ENCODE measurements at places on chromosomes 2 and 18.

DNA sequence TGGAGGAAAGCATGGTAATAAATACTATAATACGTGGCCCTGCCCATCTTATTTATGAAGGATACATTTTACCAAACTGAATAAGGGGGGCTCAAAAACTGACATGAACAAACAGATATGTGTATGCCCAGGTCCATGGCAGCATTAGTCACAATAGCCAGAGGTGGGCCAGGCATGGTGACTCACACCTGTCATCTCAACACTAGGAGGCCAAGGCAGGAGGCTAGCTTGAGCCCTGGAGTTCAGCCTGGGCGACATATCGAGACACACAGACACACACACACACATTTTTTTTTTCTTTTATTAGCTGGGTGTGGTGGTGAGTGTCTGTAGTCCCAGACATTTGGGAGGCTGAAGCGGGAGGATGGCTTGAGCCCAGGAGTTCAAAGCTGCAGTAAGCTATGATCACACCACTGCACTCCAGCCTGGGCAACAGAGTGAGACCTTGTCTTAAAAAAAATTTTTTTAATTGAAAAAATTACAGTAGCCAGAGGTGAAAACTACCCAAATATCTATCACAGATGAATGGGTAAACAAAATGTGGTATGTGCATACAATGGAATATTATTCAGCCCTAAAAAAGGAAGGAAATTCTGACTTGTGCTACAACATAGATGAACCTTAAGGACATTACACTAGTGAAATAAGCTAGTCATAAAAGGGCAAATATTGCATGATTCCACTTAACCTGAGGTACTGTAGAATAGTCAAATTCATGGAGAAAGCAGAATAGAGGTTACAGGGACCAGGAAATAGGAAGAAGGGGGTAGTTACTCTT, 8.0 kb downstream of the ATP8B1 start:
- DNase-seq, result no peak

DNA sequence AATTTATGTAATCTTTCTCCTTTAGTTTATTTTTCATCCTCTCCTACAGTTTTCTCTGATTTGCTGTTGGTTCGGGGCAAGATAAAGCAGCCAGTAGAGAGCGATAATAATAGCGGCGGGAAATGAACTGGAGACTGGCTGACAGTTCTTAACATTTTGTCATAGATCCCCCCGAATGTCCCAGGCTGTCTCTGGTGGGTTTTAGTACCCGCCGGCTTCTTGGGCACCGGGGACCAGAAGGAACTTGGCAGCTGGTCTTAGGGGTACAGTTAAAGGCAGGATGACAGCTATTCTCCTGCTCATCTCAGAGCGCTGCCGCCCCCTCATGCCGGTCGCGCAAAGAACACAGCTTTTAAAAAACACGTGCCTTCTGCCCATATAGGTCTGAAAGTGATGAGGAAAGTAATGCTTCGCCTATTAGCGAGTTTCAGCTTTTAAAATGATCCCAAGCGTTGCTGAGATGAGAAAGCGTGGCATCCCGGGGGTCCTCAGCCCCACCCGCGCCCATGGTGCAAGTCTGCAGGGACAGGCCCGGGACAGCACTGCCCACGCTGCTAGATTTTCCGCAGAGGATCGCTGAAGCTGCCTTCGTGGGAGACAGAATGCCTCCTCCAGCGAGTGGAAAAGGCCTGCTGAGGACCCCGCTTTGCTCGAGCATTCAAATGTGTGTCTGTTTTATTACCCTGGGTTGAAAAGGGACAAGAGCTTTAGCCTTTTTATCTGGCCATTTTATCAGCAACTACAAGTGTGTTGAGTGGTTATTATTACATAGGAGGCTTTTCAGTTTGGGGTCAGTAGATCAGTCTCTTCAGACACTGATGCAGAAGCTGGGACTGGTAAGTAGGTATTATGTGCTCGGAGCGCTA, 3.8 kb downstream of the ONECUT2 start:
- no peak for DNase-seq

- DNase-seq, result no peak
Observed at GRCh38 chr2:40299781-40300180, 152.1 kb downstream of the SLC8A1 start.

DNA sequence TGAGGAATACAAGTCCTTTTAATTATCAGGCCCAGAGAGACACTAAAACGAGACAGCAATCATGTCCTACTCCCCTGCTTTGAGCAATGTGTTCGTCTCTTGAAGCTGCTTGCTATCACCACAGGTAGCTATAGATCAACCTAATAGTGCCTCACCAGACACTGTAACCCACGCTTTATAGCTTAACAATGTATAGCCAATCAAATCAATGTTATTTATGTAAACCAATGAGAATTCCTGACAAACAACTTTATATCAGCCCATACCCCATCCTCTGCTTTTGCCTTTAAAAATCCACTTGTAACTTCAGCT, 26.1 kb downstream of the TMEM247 start:
- no peak for DNase-seq

- no peak for DNase-seq
Observed at GRCh38 chr2:189181706-189182105, 2.1 kb upstream of the COL5A2 start.

DNA sequence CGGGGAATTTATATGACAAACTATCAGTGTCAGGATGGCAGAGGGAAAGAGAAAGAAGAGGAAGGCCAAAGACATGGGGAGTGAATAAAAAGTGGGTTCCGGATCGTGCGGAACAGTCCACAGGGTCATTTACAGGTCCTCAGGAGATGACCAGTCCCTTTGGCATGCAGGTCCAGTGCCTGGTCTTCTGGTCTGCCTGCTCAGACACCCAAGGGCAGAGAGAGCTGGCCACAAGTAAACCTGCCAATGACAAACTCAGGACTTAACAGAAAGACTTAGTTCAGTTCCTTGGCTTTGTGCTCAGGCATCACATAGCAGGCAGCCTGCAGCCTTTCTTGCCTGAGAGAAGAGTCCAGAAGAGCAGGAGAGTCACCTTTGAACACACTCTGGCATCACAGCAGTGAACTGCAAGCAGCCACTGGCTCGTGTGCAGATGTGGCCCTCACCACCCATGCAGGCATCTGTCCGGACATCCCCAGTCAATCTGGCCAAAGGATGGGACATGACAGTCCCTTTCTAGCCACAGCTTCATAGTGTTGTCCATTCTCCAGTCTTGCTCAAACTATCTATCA, 14.0 kb downstream of the TMEM127 start:
- peak; percentile 80 for DNase-seq

- no peak for DNase-seq
Observed at GRCh38 chr2:101967826-101968513, 23.8 kb upstream of the IL1R2 start.

DNA sequence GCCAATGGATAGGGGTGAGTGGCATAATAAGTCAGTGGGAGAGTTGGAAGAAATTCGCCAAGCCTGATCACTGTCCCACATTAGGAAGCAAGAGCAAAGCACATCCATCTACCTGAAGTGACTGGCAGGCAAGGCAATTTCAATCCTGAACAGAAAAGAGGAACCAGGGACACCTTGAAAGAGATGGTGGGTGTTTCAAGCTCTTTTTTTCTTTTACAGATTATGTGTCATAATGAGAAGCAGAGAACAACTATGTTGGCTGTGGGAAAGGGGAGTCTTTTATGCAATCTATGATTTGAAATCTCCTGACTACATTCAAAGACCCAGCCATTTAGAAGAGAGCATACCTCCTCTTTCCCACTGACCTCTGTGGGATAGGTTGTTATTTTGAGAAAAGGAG, 63.5 kb downstream of the TGIF1 start:
- DNase-seq, result no peak

- DNase-seq, result no peak
Observed at GRCh38 chr2:119177838-119178190, 19.3 kb upstream of the C1QL2 start.

GRCh38 chr2:105689484-105689883, 55.2 kb upstream of the NCK2 start:
- DNase-seq, result no peak

DNA sequence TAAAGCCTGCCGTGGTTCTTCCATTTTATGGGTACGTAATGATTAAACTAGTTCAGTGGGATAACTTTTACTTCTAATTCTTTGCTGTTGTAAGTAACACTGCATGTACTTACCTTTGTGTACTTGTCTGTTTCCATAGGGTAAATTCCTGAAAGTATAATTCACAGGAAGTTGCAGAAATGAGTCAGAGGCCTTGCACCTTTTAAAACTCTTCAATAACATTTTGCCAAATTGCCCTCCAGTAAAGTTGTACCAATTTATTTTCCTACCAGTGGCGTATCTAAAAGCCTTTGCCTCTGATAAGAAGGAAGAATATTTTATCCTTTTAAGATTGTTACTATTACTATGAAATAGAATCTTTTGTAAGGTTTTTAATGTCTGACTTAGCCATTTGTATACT, 65.1 kb downstream of the CAB39 start:
- no peak for DNase-seq

GRCh38 chr2:98731041-98731893, at the start of gene MGAT4A:
TSS of gene MGAT4A (minus strand) at chr2:98731132. CDS start at chr2:98726332, 4,800 bp downstream.
- DNase-seq, result peak; percentile 88

- DNase-seq, result peak; percentile 30
Observed at GRCh38 chr2:26088038-26088643, 54.3 kb downstream of the RAB10 start.

DNA sequence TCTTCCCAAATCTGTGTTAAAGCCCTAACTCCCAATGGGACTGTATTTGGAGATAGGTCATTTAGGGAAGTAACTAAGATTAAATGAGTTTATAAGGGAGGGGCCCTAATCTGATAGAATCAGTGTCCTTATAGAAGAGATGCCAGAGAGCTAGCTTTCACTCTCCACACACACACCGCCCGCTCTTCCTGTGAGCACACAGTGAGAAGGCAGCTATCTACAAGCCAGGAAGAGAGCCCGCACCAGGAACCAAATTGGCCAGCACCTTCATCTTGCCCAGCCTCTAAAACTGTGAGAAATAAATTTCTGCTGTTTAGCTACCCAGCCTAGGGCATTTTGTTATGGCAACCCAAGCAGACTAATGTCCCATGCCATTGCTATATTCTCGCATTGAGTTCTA, 125.2 kb downstream of the RTN4 start:
- DNase-seq, result no peak

DNA sequence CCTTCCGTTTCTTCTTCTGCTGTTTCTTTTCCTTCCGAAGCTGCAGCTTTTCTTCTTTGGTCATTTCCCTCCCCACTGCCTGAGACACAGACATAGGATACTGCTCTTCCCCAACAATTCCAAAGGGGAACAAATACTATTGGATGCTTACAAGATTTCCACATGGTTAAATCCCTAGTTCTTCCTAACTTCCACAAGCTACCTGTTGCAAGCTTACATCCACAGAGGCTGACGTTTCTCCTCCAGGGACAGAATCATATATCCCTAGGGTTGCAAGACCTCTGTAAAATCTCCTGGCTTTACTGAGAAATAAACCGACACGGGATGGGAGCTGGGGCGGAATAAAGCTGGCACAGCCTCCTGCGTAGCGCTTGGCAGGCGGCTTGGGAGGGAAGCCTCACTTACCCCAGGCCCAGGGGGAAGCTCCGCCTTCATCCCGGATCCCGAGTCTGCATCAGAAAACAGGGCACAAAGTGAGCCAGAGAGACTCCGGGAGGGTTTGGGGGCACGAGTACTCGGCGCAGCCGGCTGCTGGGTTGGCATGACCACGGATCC, 590 bp downstream of the EIF2B4 start:
- DNase-seq, result peak; percentile 45

- DNase-seq, result no peak
Observed at GRCh38 chr2:112915300-112916144, 4.6 kb downstream of the IL37 start.

DNA sequence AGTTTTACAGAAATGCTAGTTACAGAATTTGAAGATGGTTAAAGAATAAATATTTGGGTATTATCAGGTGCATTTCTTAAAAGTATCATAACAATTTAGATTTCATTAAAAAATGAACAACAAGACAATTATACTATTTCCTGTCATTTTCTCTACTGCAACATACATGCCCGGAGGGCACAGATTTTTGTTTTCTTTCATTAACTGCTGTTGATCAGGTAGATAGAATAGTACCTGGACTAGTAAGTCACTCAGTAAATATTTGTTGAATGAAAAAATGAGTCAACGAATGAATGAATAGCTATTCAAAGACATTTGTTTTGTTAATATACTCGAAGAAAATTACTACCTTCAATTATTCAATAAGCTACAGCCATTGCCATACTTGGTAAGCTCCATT, 531.2 kb upstream of the VRK2 start:
- no peak for DNase-seq

GRCh38 chr2:78077633-78078032, 555.5 kb upstream of the LRRTM4 start:
- no peak for DNase-seq

GRCh38 chr2:200431996-200432705, 77.7 kb downstream of the KCTD18 start:
- DNase-seq, result peak; percentile 59

GRCh38 chr2:71844967-71845366, 302.7 kb downstream of the CYP26B1 start:
- no peak for DNase-seq

DNA sequence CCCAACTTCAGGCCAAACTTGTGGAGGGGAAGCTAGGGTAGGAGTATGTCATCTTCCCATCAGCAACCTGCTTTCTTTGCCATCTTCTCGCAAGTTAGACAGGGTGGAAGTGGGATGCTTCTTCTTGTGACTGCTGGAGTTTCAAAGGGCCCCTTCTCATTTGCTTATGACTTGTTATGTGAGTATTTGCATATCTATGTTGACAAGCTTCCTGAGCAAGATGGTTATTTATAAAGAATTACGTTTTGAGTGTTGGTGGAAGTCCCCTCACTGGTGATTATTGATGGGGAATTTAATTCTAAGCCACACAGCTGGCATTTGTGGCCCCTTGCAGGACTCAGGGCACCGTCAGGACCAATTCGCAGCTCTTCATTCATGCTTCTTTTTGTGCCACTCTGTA, 791.0 kb downstream of the LRRTM4 start:
- DNase-seq, result no peak

- no peak for DNase-seq
Observed at GRCh38 chr18:29596959-29597358, 1420.0 kb upstream of the CDH2 start.

DNA sequence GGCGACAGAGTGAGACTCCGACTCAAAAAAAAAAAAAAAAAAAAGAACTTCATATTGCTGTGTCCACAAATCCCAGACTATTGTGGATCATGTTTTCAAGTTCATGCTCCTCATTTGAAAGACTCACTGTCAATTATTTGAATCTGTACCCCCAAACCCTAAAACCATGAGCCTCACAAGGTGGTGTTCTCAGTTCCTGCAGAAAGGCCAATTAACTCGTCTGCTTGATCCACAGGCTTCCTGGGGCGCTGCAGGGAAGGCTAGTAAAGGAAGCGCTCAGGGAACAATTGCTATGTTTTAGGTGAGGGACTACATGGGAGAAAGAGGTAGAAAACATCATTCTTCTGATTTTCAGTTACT, 396.8 kb upstream of the NETO1 start:
- DNase-seq, result no peak
